Nucleus accumbens (tissue), 56 donors: ENCODE measurements at places on chromosomes 2 and 18.

GRCh38 chr18:2123077-2123476 lies 448.2 kb downstream of the METTL4 start:
- no peak for DNase-seq

GRCh38 chr2:189829102-189829833 lies 45.0 kb downstream of the PMS1 start:
- no peak for DNase-seq

GRCh38 chr2:216754812-216755211 lies 59.5 kb upstream of the IGFBP5 start:
- DNase-seq, result no peak

- no peak for DNase-seq
Measured at GRCh38 chr2:145961846-145962245, 1441.9 kb upstream of the ZEB2 start.

DNA sequence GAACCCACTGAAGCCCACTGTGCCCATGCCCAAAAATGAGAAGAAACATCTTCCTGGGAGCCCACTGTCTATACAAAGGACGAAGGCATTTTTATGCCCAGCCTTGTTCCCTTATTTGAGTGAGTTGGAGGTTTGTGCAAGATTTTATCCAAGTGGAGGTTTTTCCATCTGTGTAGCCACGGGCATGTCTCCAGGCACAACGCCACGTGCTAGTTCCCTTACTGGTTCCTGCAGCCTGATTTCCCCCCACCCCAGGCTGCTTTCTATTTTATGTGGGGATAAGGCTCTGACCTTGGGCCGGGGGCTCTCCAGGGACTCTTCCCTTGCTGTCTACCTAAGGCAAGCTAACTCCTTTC lies 22.2 kb upstream of the TXNL4A start:
- DNase-seq, result no peak

GRCh38 chr2:54876764-54877163 lies 153.3 kb downstream of the EML6 start:
- no peak for DNase-seq

DNA sequence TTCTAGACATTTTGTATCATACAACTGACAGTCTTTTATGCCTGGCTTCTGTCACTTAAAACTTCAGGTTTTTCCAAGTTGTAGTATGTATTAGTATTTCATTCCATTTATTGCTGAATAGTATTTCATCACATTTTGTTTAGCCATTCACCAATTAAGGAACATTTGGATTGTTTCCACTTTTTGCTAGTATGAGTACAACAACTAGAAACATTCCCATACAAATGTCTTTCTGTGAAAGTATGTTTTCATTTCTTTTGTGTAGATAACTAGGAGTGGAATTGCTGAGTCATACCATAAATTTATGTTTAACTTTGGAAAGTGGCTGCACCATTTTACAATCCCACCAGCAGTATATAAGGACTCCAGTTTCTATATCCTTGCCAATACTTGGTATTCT lies 135.9 kb downstream of the ATAD2B start:
- DNase-seq, result no peak

GRCh38 chr2:176653479-176654443 lies 384.5 kb downstream of the MTX2 start:
- DNase-seq, result peak; percentile 30

DNA sequence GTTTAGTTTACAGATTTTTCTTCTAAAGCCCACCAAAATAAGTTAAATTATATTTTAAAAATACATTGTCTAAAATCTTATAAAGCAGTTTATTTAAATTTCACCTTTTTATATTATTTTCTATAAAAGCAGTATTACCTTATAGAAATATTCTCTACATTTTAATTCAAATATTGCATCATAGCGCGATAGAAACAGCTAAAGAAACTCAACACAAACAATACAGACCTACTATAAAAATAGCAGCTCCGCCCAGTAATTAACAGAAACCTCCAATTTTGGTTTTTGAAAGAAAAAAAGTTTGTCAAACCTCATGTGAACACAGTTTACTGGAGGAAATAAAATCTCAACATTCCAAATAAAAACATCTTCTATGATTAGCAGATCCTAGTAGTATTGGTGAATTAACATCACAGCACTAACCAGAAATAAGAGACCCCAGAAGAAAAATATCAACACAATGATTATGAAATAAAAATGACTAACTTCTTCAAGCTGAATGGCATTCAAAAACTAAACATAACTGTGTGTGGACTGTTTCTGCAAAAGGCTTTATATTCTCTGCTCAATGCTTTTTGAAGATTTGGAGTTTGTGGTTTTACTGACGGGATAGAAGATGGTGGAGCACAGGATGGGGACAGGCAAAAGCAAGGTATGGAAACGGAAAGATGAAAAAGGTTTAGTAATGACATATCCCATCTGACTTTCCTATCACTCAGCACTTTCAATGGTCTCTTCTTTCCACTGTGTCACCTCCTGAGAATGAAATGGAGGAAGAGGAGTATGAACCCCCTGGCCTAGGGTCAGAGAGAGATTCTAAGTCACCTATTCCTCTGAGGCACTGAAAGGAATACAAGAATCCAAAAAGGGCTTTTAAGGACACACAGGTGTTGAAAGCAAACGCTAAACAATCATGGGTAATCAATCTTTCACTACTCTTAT lies 17.5 kb downstream of the MAP4K3 start:
- no peak for DNase-seq

- DNase-seq, result no peak
Measured at GRCh38 chr2:188582211-188582610, 290.5 kb downstream of the GULP1 start.

DNA sequence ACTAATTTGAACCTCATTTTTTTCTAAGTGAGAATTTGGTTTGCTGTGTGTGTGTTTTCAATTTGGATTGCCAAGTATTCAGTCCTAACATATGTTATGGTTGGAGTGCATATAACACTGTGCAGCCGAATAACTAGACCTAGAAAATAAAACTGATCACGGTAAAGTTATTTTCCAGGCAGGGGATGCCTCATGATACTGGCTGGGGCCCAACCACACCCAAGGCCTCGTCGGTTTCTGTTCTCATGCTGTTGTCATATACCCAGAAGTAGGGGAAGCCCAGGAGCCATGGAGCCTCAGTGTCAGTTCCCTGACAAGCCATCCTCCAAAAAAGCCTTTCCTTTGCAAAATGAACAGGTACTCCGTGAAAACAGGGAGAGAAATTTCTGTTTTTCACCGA lies 160.2 kb downstream of the GBX2 start:
- no peak for DNase-seq
